ENCODE measurements at places on chromosomes 3 and 15.

GRCh38 chr3:23750573-23751210 is 55.1 kb upstream of the UBE2E1 start:
- no peak for DNase-seq

- no peak for DNase-seq
Measured at GRCh38 chr3:18124501-18124900, 300.6 kb downstream of the SATB1 start.

GRCh38 chr3:49928481-49929017 is 1.1 kb downstream of the MON1A start:
- no peak for DNase-seq

DNA sequence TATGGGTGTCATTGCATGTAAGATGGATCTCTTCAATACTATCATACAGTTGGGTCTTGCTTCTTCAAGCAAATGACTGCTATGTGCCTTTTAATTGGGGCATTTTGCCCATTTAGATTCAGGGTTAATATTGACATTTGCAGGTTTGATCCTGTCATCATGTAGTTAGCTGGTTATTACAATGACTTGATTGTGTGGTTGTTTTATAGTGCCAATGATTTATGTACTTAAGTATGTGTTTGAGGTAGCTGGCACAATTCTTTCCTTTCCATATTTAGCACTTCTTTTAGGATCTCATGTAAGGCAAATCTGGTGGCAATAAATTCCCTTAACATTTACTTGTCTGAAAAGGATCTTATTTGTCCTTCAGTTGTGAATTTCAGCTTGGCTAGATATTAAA is 267.5 kb downstream of the VGLL3 start:
- no peak for DNase-seq

DNA sequence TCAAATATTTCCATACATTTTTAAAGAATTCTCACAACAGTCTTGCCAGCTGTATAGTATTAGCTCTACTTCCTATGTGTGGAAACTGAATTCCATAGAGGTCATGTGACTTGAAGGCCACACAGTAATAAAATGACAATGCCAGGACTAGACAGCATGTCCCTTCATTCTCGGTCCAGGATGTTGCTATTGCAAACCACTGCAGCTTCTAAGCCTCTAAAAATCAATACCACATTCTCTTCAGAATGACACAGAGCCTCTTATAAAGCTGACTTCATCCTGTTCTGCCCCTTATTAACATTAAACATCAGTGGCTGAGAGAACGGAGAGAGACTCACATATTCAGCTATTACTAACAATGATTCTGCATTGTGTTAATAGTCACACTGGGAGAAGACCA is 240.3 kb upstream of the PEX5L start:
- DNase-seq, result no peak

DNA sequence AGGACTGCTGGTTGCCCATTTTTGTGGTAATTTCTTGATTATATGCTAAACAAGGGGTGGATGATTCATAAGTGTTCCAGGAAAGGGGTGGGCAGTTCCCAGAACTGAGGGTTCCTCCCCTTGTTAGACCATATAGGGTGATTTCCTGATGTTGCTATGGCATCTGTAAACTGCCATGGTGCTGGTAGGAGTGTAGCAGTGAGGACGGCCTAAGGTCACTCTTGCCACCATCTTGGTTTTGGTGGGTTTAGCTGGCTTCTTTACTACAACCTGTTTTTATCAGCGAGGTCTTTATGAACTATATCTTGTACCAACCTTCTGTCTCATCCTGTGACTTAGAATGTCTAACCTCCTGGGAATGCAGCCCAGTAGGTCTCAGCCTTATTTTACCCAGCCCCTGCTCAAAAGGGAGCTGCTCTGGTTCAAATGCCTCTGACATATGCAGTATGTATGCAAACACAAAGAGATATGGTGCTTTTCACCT is 46.2 kb downstream of the C3orf38 start:
- no peak for DNase-seq

- DNase-seq, result no peak
Measured at GRCh38 chr15:73873889-73874511, 636 bp downstream of the TBC1D21 start.

- no peak for DNase-seq
Measured at GRCh38 chr3:133443649-133444422, 44.0 kb downstream of the BFSP2 start.

- no peak for DNase-seq
Measured at GRCh38 chr3:37249717-37250116, 75.3 kb upstream of the LRRFIP2 start.

DNA sequence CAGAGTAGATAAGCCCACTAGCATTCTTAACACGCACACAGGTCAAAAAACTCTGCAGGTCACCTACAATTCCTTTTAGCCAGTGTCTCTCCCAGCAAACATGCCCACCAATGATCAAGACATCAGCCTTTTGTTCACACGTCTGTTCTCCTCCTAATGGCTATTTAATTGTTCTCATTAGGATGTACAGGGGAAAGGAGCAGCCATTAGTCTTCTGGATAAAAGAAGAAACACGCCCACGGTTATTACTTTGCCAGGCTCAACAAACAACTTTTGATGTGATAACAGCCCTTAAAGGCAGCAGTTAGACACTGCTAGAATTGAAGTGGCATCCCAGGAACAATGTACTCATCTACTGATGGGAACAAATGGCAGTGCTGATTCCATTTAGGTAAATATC is 108.8 kb downstream of the NTRK3 start:
- DNase-seq, result no peak

GRCh38 chr15:88876573-88876972 is 18.8 kb downstream of the HAPLN3 start:
- DNase-seq, result no peak

- DNase-seq, result no peak
Measured at GRCh38 chr3:81929697-81930096, 168.3 kb upstream of the GBE1 start.

DNA sequence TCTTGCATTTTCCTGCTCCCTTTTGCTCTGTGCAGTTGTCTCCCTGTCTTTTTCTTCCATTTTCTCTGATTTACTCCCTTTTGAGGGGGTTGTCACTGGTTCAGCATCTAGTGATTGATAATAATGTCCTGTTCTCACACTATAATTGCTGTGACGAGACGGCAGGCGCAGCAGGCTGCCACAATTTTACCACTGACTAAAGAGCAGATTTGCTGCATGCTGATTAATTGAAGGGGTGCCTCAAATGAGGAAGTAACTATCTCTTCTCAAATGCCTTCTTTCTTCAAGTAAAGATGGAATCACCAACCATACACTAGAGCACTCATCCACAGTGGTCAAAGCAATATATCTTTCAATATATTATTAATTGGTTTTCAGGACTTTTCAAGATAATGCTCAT is 219.3 kb downstream of the CBLB start:
- DNase-seq, result no peak

DNA sequence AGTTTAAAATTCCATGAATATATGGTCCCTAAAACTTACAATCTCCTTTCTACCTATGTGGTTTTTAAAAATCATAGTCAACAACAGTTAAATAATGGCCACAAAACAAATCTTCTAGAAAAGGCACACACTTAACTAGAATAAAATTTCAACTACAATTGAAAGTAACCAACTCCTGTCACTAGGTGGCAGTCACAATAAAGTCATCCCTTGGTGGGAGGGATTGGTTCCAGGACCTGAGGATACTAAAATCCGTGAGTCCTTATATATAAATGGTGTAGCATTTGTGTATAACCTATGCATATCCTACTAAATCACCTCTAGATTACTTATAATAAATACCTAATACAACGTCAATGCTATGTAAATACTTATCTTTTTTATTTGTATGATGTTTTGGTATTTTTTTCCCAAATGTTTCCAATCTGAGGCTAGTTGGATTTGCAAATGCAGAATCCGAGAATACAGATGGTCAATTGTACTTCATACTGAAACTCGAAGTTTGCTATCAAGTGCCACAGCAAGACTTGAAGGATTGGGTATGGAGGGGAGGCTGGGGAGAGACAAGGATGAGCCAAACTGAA is 172.6 kb downstream of the FMN1 start:
- no peak for DNase-seq

DNA sequence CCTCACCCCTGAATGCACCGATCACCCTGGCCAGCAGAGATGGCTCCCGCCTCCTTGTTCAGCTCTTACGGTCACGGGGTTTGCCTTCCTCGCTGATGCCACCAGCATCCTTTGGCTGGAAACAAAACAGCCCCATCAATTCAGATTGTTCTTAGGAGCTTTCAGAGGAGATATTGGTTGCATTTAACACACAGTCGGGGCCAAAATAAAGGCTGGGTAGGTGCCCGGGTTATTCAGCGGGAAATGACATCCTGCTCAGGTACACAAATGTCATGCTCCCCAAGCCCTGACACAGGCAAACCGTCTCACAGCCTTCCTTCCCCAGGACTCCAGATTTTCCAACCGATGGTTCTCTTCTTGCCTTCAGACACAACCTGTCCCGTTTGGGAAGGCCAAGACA is 62.4 kb upstream of the MEF2A start:
- no peak for DNase-seq

GRCh38 chr15:65402961-65403360 is 19.8 kb downstream of the IGDCC4 start:
- no peak for DNase-seq

DNA sequence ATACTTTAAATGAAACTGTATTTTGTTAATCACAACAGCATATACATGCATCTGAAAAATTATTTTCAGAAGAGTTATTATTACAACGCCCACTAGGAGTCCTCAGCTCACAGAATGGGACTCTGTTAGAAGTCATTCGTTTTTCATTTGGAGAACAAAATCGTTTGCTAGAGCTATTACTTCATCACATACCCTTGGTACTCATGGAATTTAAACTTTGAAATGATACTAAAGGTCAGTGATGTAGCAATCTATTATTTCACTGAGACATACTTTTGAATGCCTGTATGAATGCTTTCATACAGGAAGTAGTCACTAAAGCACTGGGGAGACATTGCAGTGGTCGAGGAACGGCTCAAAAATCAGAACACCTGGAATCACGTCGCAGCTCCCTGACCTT is 198.1 kb downstream of the MBNL1 start:
- no peak for DNase-seq

DNA sequence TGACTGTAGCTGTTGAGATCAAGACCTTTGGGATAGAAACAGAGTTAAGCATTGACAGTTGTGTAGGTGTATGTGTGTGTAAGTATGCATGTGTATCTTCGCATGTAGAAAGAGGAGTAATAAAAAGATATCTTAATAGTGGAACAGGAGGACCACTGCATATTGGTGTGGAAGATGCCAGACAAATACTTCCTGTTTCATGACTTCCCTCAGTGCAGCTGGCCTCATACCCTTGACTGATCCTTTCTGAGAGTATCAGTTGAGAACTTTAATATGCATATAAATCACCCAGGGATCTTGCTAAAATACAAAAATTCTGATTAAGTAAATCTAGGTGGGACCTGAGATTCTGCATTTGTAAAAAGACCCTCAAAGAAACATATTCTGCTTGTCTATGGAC is 8.5 kb upstream of the ZBED2 start:
- no peak for DNase-seq

GRCh38 chr15:94290730-94291129 is 59.4 kb downstream of the MCTP2 start:
- no peak for DNase-seq

- no peak for DNase-seq
Measured at GRCh38 chr3:64080616-64081234, 57.4 kb upstream of the PSMD6 start.

DNA sequence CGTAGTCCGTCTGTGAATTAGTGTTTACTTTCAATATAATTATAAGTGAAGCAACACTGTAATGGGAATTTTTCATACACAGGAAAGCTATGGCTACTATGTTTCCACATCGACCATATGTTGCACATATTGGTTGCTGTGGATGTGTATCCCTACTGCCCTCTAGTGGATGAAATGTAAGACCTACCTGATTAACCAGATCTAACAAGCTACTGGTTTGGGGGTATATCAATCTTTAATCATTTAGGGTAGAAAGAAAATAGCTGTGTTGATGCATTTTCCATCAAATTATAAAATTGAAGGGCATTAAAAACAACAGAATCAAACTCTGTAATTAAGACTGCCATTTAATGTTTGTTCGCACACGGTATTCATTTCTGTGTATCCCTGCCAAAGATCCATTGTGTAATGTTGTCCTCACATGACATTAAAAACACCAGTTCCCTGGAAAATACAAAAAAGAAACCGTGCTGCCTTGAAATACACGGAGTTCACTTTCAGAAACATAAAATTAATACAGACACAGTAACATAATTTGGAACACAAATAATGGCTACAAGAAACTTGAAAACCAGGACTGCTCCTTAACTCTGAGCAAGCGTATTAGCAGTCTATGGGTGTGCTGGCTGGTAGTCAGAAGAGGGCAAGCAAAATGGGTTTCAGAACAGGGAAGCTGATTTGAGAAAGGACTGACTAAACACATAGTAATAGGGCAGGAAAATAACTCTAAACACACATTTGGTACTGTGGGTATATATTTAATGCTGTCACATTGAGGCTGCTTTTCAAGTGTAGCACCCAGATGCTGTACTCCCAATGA is 125.1 kb downstream of the TIGIT start:
- DNase-seq, result no peak

- no peak for DNase-seq
Measured at GRCh38 chr3:149647285-149647684, 10.5 kb downstream of the WWTR1 start.

- DNase-seq, result no peak
Measured at GRCh38 chr3:151864423-151865101, 8.9 kb upstream of the SUCNR1 start.

DNA sequence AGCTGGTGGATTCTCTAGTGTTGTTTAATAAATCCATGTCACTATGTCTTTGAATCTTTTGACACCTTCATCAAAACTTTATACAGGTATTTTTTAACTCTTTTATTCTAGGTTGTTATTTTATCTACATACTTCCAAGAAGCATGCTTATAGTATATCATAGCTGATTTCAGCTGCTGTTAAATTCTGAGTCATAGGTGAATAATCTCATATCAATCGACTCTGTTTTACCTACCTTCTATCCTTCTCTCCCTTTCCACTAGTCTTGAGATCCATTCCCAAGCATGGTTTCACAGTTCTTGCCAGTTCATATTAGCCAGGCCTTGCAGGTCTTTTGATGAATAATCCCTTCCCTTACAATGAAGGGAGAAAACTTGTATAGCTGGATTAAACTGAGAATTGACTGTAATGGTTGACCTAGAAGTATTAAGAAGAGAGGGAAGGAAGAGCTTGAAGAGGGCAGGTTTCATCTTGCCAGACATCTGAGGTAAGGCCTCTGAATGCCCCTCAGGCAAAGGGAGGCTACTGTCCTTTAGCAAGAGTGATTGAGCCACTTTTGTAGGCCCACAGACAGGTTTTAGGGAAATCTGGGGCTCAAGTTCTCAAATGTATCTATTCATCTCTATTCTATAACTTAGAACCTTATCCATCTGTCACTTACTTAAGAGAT is 146.4 kb downstream of the EPHA6 start:
- no peak for DNase-seq

All from liver (tissue), 10 donors.